ENCODE measurements at places on chromosomes 2 and 18. TPM values are rescaled to one million over a fixed set of nuclear protein-coding genes. Genes with fewer than 3 reads are reported as not detected.
A peak's percentile ranks its signal among the peaks of the same experiment; 100 is the strongest.

HOXD13 gene
- not detected for total RNA-seq

SCYGR4 gene
- total RNA-seq: not detected

CAPN14 gene
- 0.51 TPM for total RNA-seq

CCDC178 gene
- not detected for total RNA-seq

DNA sequence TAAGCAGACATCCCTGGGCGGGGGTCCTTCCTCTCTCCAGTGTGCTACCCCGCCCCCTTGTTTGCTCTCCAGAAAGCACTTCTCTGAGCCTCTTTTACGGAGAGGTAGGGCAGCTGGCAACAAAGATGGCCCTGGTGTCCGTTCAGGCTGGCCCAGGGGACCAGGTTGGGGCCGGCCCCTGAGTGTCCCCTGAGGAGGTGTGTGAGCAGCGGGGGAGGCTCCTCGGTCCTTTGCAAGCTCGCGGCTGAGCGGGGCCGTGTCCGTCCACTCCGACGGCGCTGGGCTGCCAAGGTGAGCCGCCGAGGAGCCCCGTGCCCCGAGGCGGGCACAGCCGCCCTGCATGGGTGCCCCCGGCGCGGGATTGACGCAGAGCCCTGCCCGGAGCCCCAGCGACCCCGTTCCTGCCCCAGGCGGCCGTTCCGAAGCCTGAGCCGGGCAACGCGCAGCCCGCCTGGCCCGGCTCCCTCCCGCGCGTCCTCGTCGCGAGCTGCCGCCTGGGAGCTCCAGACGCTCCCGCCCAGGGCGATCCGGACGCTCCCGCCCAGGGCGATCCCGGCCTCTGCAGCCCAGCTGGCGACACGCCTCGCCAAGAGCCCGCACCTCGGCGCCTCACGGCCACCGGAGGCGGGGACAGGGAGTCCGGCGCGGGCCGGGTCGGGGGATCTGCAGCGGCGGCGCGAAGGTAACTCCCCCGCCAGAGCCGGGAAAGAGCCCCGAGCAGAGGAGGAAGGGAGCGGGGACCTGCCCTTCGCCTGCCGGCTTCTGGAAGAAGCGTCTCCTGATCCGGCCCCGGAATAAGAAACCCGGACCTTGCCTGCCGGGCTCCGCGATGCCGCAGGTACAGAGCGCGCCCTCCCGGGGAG, at the start of gene PROKR1:
Gene PROKR1 (plus strand): TSS at position 569 of the 863 bp plus-strand sequence. CDS start 2,243 bp downstream, outside the sequence.
- DNase-seq: peak; percentile 35

GRCh38 chr2:46179037-46179621, 118.1 kb upstream of the EPAS1 start:
- peak; percentile 75 for DNase-seq

GRCh38 chr2:84088656-84089055, 370.4 kb downstream of the SUCLG1 start:
- no peak for DNase-seq

GRCh38 chr2:200435379-200435778, 74.5 kb downstream of the KCTD18 start:
- DNase-seq: no peak

DNA sequence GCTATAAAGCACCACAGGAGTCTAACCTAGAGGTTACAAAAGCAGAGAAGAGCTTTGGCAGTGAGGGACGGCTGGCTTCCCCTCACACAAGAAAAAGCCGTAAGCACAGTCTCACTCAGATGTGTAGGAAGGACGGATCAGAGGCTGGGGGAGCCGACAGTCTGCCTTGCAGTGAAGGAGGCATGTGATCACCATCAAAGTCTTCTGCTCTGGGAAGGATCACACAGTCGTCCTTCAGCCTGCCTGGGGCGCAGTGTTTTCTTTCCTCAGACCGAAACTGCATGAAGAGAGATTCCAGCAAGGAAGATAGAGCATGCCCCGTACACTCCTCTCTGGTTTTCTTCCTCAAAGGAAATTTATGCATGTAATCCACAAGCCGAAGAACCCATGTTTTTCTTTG, 24.1 kb downstream of the GATA6 start:
- DNase-seq: no peak

DNA sequence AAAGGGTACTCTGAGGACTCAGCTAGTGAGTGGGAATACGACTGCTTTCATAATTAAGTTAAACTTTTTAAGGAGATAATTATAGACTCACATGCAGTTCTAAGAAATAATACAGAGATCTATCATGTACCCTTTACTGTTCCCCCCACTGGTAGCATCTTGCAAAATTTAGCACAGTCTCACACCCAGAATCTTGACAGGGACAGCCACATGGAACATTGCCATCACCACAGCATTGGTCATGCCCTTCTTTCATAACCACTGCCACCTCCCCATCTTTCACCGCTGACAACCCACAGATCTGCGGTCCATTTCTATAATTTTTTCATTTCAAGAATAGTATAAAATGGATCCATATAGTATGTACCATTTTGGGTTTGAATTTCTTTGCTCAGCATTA, 37.8 kb downstream of the ARHGEF4 start:
- DNase-seq: no peak

DNA sequence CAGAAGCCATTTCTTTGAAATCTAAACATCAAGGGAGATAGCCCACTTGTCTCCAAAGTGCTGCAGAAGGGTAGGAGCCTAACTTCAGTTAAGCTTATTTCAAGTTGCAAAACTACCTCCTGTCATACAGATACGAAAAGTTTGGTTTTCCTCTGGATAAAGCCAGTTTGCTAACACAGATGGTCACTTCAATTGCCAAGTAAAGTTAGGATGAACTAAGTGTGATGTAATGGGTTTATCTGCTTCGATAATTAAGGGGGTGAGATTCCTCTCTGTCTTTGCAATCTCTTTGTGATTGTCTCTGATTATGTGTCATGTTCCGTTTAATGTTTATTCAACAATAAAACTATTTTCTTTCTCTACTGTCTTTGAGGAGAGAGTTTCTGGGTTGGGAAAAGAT, 156.4 kb downstream of the SLC39A10 start:
- DNase-seq: no peak

GRCh38 chr2:23002234-23002633, 382.7 kb upstream of the KLHL29 start:
- no peak for DNase-seq

GRCh38 chr2:144159240-144159639, 360.7 kb downstream of the ZEB2 start:
- no peak for DNase-seq

- no peak for DNase-seq
These were observed 79.6 kb upstream of the MYCN start for GRCh38 chr2:15860760-15861159.

- no peak for DNase-seq
These were observed 700.0 kb upstream of the NXPH2 start for GRCh38 chr2:139480161-139480650.

GRCh38 chr2:196136151-196136550, 35.2 kb downstream of the STK17B start:
- no peak for DNase-seq

GRCh38 chr2:201754717-201755415, 25.9 kb downstream of the ALS2 start:
- DNase-seq: no peak

- no peak for DNase-seq
These were observed 50.8 kb upstream of the RASGRP3 start for GRCh38 chr2:33425586-33426031.

GRCh38 chr2:122519821-122520611, 764.6 kb downstream of the TSN start:
- no peak for DNase-seq

Data from activated CD4-positive, alpha-beta T cell treated with anti-CD3 and anti-CD28 coated beads for 36 hours (primary cell).